Occipital lobe (tissue), 3 donors: ENCODE measurements at places on chromosomes 13 and 19. TPM values are rescaled to one million over a fixed set of nuclear protein-coding genes. Genes with fewer than 3 reads are reported as not detected.

GRCh38 chr13:97223037-97223710, 1.0 kb downstream of the MBNL2 start:
- no peak for DNase-seq

- no peak for DNase-seq
Observed at GRCh38 chr19:49111218-49111998, 2.8 kb upstream of the LIN7B start.

Gene CABP5
- total RNA-seq: not detected

Gene COMP
- total RNA-seq: not detected

GRCh38 chr13:100666124-100666523, 8.5 kb downstream of the TMTC4 start:
- no peak for DNase-seq

Gene ZNF429
- 25.9 TPM for total RNA-seq

GRCh38 chr19:42316223-42317211, 3.4 kb downstream of the TMEM145 start:
- no peak for DNase-seq

DNA sequence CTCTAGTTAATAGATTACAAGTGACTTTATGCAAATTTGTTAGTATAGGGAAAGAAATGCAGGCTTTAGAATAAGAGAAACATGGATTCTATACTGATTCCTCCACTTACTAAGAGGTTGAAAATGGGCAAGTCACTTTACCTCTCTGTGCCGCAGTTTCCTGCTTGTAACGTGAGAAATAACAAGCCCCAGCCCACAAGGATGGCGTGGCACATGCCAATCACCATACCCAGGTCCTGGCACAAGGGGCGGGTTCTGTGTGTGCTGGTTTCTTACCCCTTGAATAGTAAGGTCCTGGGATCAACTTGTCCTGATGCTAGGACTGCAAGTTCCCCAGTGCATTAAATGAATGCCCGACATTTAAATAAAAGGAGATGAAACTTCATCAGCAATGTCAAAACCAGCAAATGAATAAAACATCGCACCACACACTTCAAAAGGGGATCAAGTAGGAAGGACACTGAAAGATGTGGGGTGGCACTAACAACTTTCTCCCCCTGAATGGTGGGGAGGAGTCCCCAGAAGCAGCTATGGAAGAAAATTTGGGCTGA, 7.9 kb upstream of the SIGLEC9 start:
- no peak for DNase-seq

DNA sequence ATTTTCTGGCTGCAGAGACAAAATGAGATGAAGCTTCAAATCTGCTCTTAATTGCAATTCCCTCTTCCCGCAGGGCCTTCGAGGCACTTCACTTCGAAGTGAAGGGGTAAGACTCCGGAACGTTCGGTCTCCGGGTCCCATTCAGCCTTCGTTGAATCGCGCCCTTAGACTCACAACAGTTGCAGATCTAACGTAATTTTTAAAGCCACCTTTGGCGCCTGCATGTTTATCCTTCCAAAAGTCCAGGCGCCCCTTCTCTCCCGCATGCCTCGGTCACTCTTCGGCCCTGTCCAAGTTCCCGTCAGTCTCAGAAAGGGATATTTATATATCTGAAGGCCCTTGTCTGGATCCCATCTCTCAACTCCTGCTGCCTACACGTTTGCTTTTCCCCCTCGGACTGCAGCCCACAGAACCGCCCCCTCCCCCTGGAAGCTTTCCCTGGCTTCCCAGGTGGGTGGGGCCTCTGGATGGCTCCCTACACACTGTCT, 915 bp upstream of the KCTD12 start:
- DNase-seq: no peak

Gene MADCAM1
- total RNA-seq: 0.16 TPM

DNA sequence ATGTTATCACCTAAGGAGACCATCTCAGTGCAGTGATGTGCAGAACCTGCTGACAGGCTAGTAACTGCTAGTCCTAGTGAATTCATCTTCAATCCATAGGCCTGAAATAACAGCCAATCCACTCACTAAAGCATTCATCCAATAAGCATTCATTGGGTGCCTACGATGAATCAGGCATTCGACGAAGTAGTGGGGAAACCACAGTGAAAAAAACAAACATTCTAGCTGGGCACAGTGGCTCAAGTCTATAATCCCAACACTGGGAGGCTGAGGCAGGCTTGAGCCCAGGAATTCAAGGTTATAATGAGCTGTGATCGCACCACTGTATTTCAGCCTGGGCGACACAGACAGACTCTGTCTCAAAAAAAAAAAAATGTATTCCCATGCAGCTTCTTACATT, 135.6 kb downstream of the RNF17 start:
- no peak for DNase-seq

DNA sequence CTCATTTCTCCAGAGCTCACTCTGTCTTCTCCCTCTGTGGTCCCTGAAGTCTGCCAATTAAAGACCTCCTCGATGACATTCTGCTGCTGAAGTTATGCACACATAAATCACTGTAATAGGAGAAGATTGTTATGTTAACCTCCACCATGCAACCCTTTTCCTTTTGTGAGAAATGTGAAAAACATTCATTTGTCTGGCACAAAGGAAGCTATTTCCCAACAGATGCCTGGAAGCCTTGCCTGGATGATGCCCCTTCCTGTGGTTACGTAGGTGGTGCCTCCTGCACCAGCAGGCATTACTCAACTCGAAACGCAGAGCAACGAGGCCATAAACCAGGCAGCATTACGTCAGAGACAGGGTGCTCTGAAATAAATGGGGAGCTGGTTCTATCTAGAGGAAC, 327.4 kb upstream of the ZNF507 start:
- no peak for DNase-seq

Gene SIGLEC5
- total RNA-seq: not detected

GRCh38 chr13:71474936-71475335, 392.1 kb downstream of the DACH1 start:
- DNase-seq: no peak

DNA sequence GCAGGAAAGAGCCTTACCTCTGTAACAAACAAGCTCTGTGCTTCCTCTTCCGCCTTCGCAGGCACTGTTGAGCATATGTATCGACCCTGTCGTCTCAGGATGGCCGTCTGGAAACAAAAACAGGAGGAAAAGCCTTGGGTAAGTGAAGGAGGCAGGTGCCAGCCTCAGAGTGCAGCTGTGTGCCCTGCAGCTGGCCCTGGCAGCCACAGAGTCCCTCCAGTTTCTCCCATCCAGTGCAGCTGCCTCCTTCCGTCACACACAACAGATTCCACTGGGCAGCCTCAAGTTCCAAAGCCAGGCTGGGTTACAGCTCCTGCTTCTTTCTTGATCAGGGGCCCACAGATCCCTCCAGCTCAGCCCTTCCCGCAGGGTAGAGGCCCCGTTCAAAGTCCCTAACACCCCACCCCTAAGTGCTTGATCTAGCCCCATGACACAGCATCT, 47.7 kb downstream of the DOCK9 start:
- no peak for DNase-seq

Gene ZNF610
- total RNA-seq: 17.8 TPM
